ENCODE measurements at places on chromosomes 5 and 9.
A peak's percentile ranks its signal among the peaks of the same experiment; 100 is the strongest.

GRCh38 chr5:79135790-79136553 is 24.4 kb downstream of the BHMT start:
- no peak for DNase-seq

DNA sequence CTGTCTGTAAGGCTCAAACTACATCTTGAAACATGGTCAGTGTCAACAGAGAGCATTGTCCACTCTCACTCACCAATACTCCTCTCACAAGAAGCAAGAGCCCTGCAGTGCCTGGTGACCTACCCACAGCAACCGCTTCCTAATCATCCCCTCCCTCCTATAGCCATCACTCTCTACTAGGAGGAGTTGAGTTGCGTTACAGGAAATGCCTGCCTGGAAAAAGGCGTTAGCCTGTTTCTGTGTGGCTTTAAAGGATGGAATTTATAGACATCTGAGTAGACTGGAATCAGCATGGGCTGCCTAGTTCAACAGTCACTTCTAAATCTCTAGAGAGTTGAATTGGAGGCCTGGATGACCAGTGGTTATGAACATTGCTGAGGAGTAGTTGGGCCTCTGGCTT is 108.3 kb upstream of the FER start:
- DNase-seq = no peak

- peak; percentile 96 for DNase-seq
Measured at GRCh38 chr5:52491071-52491787, 296.5 kb upstream of the ITGA1 start.

GRCh38 chr9:88291056-88291455 is 97.2 kb upstream of the SPIN1 start:
- no peak for DNase-seq

DNA sequence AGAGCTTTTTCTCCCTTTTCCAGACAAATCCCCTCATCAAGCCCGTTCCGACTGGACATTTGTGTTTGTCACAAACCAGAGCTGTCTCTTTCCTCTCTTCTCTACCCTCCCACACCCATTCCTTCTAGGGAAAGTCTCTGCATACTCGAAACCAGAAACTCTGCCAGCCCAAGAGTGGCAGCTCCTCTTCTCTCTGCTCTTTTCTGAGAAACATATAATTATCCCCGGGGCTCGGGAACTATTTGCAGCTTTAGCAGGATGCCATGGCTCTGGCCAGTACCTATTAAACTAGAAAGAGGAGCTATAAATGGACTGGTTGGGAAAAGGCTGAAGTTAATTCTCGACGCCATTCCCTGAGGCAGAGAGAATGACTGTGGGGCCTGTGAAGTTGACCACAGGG is 82.6 kb downstream of the SH3PXD2B start:
- DNase-seq = no peak

- DNase-seq = no peak
Measured at GRCh38 chr9:136023410-136024225, 62.4 kb upstream of the UBAC1 start.

DNA sequence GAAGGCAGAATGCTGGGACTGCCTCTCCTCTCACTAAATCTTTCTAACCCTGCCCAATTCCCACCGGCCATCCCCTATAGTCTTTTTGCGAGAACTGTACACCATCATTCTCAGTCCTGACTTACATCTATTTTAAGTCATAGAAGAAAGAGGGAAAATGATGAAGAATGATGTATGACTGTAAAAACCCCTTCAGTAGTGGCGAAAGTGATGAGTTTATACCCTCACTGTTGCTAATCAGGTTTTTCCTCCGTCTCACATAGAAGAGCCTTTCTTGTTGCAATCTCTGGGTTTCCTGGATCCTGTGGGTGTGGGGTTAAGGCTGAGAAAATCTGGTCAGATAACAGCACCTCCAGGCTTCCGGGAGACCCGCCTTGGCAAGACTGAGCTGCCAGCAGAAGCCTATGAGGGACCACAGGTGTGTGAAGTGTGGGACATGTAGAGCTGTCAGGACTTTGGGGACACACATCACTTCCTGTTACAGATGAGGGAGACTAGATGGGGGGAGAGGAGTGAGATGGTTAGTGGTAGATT is 147.1 kb upstream of the SLC12A2 start:
- no peak for DNase-seq

- DNase-seq = no peak
Measured at GRCh38 chr9:264231-264630, 49.6 kb downstream of the DOCK8 start.

- DNase-seq = no peak
Measured at GRCh38 chr5:94081088-94081487, 339.7 kb upstream of the POU5F2 start.

Data from NCI-H345 (cell line).